ENCODE measurements at places on chromosomes 13 and 19.

GRCh38 chr13:102369302-102369701 lies 32.5 kb downstream of the FGF14 start:
- no peak for DNase-seq

DNA sequence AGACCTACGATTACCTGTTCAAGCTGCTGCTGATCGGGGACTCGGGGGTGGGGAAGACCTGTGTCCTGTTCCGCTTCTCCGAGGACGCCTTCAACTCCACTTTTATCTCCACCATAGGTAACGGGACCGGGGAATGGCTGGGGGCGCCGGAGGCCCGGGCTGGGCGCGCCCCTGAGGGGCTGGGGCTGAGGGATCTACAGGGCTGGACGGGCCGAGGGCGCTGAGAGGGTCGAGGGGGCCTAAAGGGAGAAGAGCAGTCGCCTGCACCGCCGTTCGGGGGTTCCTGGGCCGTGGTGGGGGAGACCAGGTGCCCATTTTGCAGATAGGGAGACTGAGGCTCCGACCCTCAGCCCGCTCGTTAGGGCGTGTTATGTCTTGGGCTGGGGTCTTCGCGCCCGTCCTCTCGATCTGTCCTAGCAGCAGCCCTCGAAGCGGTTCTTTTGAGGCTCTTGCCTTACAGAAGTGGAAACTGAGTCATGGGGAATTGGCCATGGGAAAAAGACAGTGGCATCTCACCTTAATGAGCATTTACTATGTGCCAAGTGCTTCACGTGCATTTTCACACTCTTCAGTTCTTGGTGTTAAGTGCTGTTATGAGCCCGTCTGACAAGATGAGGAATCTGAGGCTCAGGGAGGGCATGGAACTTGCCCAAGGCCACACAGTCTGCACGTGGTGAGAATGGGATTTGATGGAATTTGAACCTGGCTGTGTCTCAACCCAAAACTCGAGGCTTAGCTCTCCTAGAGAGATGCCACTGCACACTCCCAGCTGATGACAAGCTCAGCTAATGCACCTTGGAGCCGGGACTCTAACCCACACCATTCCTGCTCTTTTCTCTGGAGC lies 442 bp downstream of the RAB8A start:
- DNase-seq = no peak

DNA sequence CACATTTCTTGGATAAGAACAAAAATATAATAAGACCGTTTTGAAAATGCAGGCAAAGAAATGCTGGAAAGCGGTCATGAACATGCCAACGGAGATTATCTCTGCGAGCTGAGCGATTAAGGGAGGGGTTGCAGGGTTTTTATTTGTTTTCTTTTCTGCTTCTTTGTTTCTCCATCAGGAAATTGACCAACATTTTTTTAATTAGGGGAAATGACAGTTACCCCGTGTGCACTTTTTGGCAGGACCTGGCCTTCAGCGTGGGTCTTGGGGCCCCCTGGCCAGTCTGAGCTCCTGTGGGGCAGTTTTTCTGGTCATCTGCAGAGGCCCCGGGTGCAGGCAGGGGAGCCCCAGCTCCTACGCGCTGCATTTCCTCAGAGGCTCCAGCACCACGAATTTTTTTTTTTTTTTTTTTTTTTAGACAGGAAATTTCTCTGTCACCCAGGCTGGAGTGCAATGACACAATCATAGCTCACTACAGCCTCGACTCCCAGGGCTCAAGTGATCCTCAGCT lies 31.3 kb upstream of the HOMER3 start:
- DNase-seq = no peak

- no peak for DNase-seq
Observed at GRCh38 chr13:62710787-62711186, 1295.1 kb upstream of the PCDH20 start.

GRCh38 chr13:85755123-85755522 lies 44.1 kb downstream of the SLITRK6 start:
- DNase-seq = no peak

DNA sequence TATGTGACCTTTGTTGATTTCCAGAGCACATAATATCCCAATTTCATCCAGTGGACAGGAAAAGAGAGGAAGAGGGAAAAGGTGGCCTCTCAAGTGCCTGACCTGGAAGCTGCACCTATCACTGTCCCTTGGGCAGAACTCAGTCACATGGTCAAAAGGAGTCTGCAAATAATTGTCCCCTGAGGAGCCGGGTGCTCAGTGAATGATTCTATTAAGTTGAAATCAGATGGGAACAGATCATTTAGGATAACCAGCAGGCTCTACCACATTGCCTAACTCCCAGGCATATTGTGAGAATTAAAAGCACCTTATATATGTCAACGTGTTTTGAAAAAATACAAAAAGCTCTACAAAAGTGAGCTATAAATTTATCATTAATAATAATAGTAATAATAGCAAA lies 6.8 kb downstream of the KL start:
- DNase-seq = no peak

DNA sequence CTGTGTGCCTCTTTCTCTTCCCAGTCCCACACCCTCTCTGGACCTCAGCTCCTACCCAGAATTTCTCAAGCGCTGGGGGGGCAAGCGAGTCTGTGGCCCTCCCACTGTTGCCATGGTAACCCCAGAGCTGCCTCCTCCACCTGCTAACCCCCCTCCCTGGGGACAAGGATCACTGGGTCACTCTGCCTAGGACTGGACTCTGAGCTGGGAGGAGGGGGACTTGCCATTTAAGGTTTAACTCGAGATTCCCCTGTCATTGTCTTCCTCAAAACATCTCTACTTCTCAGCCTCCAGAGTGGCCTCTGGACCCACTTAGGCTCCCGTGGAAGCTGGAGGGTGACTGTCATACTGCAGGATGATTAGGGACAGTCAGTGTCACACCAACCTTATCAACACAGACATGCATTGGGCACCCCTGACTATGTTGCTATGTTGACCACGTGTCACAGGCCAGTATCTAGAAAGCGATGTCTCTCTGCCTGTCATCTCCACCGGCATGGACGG lies 2.2 kb downstream of the PALM3 start:
- DNase-seq = no peak
